NCI-H187 (cell line): ENCODE measurements at places on chromosomes 4 and X.

- no peak for DNase-seq
Observed at GRCh38 chr4:110808351-110808878, 185.5 kb upstream of the PITX2 start.

DNA sequence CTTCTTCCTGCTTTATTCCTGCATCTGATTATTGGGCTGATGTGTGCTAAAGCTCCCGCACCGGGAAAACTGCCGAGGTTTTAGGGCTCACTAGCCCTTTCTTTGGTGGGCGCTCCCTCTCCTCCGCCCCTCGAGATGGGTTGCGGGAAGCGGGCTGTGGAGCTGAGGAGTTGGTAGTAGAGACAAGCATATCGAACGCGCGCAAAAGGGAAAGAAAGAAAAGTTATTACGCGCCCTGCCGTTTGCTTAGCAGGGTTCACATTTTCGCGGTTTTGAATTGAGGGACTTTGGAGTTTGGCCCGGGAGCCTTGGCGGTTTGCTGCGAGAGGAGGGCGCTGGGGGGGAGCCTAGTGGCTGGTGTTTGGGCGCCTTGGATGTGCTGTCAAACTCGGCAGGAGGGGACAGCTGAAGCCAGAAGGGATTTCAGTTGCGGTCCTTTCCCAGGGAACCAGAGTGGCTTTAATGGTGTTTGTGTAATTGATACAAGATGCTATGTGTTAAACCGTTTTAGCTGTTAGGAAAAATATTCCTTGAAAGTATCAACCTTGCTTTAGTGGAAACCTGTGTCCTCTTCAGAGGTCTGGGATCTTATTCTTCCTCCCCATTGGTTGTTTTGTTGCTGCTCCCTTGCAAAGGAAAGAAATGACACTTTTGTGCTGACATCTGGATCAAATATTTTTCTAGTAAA, 1.1 kb downstream of the GAB1 start:
- no peak for DNase-seq

- DNase-seq: no peak
Observed at GRCh38 chrX:103329991-103330390, at the start of gene TCEAL7. Gene TCEAL7 (plus strand): TSS chrX:103330239. CDS start chrX:103331404, 1,165 bp downstream.

DNA sequence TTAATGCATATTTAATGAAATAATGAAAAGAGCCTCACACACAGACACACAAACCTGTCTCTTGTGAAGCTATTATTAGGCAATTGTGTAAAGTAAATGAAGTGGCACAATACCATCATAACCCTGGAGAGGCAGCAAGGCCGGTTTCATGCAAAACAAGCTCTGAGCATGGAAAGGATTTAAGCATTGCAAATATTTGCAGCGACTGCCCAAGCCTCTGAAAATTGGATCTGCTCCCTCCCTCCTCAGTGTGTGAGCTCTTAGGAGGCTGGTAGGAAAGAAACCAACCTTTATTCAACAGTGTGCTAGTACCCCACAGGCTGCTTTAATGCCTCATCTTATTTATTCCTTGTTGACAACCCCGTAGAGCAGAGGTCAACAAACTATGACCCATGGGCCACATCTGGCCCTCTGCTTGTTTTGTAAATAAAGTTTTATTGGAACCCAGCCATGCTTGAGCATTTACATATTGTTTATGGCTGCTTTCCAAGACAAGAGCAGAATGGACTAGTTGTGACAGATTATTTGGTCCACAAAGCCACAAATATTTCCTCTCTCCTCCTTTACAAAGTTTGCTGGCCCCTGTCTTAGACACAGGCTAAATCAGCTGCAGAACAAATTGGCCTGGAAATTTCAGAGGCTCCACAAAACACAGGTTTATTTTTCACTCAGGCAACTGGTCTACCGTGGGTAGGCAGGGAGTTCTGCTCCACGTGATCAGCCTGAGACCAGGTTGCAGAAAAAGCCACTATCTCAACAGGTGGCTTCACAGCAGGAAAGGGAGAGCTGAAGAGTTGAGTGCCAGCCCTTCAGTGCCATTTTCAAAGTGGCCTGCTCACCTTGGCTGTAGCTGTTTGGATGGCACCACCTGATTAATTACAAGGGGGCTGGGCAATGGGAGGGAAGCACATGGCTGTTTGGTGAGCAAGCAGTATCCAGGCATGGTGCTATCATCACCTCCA, 16.8 kb downstream of the RS1 start:
- DNase-seq: peak; percentile 51

DNA sequence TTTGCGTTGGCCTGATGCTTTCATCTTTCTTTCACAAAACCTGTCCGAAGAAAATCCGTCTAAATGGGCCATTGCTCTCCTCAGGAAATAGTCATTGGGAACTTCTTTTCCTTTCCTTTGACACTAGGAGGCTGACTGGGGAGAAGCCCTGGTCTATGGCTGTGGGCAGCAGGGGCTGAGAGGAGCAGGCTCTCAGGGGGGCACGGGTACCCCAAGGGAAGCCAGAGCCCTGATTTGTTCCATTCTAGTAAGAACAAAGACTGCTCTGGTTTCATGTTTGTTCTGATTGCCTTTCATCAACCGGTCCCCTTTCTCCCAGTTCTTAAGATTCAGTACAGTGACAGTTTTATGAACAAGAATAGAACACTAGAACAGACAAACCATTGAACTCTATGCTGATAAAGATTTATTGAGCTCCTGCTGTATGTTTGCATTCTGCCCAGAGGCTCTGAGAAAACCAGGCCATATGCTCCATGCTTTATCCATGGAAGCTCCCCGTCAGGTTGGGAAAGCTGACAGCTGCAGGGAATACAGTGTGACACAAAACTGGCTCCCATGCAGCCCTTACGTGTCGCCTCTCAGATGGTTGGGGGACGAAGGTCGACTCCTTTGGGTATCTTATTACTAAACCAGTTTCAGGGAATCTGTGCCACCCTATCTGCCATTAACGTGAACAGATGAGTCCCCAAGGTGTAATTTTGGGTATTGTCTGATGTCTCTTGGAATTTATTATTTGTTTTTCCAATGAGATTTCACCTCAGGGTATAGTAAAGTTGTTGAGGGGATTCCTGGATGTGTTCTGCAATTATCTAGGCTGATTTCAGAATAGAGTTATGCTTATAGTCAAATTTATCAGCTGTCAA, 72.4 kb upstream of the MSANTD1 start:
- no peak for DNase-seq

- no peak for DNase-seq
Observed at GRCh38 chr4:182453830-182454229, 210.6 kb downstream of the TENM3 start.

DNA sequence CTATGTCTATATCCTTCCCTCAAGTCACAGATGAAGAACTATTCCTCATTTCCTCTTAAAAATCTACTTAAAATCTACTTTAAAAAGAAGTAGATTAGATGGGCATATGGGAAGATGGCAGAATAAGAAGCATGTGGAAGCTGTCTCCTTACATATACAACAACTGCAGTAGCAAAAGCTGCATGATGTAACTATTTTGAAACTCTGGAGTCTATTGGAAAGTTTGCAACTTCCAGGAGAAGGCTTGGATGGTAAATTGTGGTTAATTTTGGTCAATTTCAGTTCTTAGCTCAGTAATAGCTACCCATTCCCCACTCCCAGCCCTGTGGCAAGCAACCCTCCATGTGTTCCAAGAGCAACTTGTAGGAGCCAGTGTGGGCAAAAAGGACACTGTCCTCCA, 36.9 kb downstream of the MORC4 start:
- no peak for DNase-seq

GRCh38 chrX:153703036-153703370, 15.3 kb downstream of the SLC6A8 start:
- no peak for DNase-seq

DNA sequence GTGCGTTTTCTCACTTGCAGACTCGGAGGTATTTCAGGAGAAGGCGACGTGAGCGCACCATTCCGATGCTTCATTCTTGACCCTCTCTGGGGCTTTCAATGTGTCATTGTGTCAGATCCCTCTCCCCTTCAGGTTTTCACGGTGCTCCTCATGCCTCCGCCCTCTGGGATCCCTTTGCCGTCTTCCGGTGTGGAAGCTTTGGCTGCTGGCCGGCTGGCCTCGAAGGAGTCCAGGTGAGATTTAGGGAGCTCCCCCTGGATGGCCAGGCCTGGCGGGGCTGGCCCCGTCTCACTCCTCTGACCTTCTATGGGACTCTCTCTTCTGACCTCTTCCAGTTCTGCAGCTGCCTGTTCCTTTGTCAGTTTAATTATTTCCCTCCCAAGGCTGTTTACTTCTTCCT, 12.9 kb downstream of the SOD3 start:
- no peak for DNase-seq

DNA sequence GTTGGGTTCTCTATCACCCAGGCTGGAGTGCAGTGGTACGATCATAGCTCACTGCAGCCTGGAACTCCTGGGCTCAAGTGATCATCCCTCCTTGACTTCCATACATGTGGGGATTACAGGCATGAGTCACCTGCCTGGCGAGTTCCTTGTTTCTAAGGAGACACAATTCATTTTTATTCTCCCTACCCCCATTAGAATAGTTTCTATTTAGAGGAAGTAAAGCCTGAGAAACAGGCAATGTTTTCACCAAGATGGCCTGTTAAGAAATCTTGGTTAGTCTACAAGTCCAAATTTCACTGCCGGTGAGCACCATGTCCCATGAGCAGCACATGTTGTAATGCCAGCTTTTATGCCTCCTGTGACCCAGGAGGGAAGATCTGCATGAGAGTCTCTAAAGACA, 5.7 kb downstream of the CYBB start:
- no peak for DNase-seq

- DNase-seq: no peak
Observed at GRCh38 chr4:102692474-102692873, 68.3 kb downstream of the MANBA start.

GRCh38 chr4:114386637-114387233, 211.9 kb upstream of the UGT8 start:
- DNase-seq: no peak

DNA sequence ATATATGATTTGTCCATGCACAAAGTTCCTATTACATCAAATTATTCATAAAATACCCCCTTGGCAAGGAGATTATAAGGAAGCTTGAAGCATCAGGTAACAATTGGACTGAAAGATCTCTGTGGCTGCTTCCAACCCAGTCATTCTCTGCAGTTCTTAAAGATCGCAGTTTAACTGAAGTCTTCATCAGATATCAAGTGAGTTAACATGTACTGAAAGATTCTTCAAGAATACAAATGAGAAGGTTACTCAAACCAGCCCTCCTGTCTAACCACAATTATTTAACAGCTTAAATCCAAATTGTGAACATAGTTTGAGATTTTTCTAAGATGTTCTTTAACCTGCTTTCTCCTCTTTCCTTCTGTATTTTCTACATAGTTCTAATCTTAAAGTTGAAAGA, 56.1 kb downstream of the SLC10A7 start:
- no peak for DNase-seq

DNA sequence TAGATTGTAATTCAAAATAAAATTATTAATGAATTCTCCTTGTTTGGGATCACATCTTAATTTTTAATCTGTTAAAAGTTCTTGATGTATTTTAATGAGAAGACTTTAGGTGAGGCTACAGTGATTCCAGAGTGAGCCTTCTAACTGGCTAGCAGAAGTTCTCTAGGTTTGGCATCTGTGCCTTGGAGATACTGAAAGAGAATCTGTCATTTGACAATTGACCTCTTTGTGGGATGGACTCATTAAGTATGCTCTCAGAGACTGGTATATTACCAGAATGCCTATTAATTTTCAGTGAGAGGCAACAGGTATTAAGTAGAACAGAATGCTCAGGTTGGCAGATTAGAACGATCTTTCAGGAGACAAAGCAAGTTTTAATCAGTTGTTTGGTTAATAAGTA, 10.2 kb downstream of the CCNG2 start:
- no peak for DNase-seq

GRCh38 chrX:150581093-150581775, 12.8 kb downstream of the MTM1 start:
- DNase-seq: no peak

DNA sequence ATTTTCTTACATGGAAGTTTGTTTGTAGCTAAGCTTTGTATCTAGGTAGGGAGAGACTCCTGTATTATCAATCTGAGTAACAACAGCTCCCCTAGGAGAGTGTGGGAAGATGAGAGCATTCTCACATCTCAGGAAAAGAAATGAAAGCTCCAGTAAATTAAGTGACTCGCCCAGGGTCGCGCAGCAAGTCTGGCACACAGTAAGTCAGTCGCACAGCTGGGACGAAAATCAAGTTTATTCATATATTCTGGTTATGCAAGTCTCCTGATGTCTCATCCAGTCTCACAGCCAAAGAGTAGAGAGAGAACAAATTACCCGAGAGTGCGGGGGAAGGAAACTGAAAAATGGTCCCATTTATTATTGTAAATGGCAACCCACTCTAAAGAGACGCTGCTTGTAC, 216.1 kb downstream of the STK32B start:
- DNase-seq: no peak

DNA sequence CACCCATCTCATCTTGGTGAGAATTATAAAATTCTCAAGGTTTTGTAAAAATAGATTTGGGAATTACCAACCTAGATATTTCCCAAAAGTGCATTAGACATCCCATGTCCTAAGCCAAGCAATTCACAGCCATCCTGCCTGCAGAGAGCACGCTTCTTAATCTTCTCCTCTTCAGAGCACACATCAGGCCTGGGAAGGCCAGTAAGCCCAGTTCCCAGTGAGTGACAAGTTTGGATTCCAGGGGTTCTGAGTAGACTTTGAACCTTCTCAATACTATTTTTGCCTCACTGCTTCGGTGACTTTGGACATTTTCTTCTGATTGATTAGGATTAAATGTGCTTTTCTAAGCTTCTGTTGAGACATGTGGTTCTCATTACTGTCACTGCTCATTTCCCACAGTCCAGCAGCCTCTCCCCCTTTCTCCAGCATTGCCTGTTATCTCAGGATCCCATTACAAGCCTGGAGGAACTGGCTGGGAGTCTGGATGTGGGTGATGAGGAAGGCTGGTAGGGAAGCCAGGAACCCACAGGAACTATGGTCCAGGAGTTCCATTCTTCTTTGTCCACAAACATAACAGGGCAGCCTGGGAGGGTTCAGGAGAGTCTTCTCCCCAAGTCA, 56.4 kb upstream of the TMEM150C start:
- no peak for DNase-seq

GRCh38 chrX:39070009-39070408, 268.8 kb downstream of the MID1IP1 start:
- DNase-seq: no peak
